ENCODE measurements at places on chromosomes 7 and 10.

DNA sequence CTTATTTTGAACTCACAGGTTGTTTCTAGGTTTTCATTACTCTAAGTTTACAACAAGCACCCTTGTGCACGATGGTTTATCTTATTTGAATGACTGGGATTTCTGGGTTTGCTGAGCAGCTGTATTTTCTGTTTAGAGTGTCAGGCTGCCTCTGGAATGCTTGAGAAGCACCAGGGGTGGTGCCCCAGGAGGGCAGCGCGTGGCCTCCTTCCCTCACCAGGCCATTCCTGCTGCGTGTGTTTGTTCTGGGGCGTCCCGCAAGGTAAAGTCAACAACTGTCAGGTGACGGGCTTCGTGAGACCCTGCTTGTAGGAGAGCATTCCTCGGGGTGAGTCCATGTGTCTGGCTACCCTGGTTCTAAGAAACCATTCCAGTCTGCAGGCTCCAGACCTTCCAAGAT is 54.9 kb downstream of the FAM171A1 start:
- no peak for DNase-seq

DNA sequence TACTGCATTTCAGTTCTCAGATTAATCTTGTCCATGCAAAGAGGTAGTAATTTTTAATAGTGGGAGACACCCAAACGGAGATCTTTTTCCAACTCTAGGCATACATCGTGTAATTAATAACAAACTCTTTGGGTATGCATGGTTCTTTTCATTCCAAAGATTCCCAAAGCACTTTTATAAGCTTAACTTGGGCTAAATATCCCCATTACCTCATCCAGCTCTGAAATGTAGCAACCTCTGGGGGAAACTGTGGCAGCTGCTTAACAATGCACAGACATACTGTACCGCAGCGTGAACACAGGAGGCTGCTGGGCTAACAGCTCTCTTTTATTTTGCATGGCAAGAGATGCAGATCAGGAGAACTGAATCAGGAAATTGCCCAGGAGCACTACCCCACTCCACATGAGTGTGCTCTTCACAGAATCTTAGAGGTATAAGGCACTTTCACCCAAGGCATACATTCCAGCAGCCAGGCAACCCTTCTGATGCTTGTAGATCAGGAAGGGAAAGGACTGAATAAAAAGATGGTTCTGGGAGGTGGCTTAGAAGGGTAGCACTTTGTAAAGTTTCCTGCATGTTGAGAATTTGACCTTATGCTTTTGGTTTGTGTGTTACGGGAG is 114.4 kb upstream of the GLI3 start:
- no peak for DNase-seq

- no peak for DNase-seq
Measured at GRCh38 chr7:90412458-90413184, 9.4 kb downstream of the CLDN12 start.

DNA sequence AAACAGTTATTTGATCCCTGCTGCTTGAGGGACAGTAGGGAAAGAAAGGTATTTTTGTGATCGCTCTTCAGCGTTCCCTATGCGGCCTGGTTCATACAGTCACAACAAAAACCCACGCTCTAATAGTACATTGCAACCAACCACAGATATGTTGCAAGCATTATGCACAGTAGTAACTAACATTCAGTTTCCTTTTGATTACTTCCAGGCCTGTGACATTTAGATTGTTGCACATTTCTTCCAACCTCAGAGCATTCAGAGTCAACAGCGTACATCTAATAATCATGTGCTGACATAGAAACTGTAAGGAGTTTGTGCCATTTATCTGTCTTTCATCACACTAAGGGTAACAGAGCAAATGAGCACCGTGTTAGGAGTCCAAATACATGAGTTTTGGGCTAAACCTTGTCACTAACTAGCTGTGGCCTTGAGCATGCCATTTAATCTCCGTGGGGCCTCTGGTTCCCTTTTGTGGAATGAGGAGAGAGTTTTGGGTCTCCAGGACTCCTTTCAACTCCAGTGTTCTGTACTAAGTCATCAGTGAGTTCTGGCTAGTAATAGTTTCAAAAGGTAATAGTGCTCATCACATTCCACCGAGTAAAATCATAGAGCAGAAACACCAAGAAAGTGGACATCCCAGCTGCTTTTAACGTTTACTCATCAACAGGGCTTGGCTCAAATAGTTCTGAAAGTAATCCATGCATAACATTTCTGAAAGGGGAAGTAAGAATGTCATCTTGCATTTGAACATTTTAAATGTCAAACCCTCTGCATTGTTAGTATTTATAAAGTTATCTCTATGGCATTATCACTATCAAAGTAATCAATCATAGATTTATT is 99.0 kb upstream of the FZD1 start:
- no peak for DNase-seq

GRCh38 chr7:40300146-40300670 is 165.4 kb downstream of the SUGCT start:
- DNase-seq = no peak

- DNase-seq = no peak
Measured at GRCh38 chr7:142584765-142585164, 164.5 kb upstream of the PRSS1 start.

GRCh38 chr10:126596472-126597016 is 73.9 kb downstream of the C10orf90 start:
- DNase-seq = no peak

DNA sequence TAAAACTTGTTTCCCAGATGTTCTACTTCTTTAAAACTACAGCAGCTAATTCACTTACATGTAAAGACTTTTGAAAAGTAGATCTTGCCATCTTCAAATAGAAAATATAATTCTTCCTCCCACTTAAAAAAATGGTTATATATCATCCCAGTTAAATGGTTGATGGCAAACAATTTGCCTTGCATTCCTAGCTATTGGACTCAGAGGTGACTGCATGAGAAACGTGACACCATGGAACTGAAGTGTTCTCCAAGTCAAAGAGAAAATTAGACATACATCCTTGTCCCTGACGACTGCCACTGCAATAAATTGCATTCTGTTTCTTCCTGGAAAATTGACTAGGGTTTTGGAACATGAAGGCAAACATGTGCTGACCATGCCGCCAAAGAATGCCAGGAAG is 95.0 kb upstream of the POM121L12 start:
- DNase-seq = peak; percentile 9

DNA sequence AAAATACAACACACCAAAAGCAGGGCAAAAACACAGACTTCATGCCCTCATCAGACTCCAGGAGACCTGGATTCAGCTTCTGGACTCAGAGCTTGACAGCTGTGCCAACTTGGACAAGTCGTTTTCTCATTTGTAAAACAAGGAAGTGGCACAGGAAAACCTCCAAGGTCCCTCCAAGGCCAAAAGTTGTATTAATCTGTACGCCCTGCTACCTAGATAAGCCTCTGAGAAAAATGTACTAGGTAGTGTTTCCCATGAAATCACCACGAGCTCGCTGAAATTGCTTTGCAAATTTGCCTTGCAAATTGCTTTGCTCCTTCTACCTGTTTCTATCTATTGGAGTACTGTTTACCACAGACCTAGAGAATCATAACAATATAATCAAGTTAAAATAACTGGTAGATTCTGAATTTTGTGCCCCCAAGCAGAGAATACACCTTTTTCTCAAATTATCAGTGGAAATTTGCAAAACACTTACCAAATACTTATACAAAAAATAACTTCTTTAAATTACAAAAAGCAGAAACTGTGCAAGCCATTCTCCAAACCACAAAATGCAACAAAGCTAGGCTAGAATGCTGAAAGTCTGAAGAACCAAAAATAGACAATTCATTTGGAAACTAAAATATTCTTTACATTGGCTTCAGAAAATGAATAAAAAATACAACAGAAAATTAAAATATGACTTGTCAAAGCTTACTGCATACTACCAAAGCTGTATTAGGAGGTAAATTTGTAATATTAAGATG is 158.1 kb upstream of the CHST15 start:
- no peak for DNase-seq

DNA sequence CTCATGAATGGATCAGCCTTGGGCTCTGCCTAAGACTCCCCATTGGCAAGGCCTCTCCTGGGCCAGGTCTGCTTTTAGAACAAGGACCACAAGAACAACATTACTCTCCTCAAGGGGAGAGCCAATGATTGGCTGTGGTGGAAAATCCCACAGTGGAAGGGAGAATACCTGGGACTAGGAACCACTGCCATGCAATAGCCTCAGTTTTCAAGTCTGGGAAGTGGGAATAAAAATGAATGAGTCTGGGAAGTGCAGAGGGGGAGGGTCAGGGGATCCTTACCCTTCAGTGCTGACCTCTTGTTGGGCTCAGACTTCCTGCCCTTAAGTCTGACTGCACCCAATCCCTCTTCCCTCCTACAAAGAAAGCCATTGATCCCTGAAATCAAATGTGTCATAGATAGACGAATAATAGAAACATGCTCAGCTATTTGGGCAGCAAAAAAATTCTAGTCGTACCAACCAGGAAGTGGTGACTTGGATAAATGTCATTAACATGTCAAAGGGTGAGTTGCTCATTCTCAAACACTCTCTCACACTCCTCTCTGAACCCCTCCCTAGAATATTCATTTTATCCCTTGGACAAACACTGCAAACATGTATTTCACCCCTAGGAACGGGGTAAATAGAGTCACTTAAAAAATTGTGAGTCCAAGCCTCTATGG is 123.6 kb downstream of the SH3PXD2A start:
- DNase-seq = no peak

DNA sequence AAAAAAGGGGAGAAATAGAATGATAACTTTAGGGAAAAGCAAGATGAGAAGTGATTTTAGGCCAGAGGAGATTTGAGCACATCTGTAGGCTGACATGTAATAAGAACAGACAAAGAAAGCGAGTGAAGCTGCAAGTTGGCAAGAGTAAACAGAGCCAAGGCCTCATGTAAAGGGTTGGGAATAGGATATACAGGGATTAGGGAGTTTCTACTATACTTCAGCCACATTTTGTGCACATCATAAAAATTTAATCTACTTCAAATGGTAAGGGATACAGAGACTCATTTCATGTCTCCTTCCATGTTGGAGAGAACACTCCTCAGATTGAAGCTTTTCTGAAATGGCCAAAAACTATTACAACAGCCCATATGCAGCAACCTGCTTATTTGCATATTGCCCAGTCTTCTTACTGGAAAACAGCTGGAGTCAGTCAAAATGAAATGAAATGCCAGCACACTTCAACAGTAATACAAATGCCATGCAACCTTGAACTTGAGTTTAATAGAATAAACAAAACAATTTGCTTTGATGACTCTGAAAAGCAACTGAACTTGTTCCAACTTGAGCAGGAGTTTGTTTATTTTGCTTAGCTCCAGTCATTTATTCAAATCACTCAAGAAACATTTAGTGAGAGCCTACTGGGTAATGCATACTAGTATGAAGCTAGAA is 49.9 kb downstream of the NRCAM start:
- DNase-seq = no peak

GRCh38 chr7:151781161-151781845 is 95.6 kb downstream of the PRKAG2 start:
- DNase-seq = no peak

GRCh38 chr7:40221836-40222235 is 87.0 kb downstream of the SUGCT start:
- DNase-seq = no peak

GRCh38 chr10:69878038-69878437 is 76.3 kb downstream of the COL13A1 start:
- DNase-seq = no peak

- DNase-seq = no peak
Measured at GRCh38 chr7:27073076-27073475, 22.7 kb downstream of the HOXA1 start.

GRCh38 chr7:81902536-81902935 is 132.7 kb upstream of the HGF start:
- DNase-seq = no peak

DNA sequence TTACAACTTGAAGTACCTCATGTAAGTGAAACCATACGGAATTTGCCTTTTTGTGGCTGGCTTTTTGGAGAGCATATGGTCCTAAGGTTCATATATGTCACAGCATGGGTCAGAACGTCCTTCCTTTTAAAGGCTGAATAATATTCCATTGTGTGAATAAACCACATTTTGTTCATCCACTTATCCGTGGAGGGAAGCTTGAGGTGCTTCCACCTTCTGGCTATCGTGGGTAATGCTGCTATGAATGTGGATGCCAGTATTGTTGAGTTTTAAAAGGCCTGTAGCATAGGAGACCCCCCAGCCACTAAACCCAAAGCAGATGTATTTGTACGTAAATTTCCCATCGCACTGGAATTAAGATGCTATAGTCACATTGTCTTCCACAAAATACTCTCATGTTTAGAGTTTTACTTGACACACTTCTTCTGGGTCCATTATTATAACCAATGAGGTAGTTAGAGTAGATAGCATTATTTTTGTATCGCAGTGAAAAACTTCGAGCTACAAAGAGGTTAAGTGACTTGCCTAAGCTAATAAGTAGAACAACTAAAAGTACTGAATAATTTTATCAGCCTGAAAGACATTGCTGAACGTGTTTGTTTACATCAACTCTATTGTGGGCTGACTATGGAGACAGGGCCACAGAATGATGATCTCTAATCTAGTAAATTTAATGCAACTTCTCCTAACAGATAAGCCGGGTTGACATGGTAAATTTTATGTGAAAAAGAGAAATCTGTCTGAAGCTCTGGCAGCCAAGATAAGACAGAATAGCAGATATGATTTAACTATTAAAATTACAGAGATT is 183.0 kb upstream of the CTBP2 start:
- no peak for DNase-seq

DNA sequence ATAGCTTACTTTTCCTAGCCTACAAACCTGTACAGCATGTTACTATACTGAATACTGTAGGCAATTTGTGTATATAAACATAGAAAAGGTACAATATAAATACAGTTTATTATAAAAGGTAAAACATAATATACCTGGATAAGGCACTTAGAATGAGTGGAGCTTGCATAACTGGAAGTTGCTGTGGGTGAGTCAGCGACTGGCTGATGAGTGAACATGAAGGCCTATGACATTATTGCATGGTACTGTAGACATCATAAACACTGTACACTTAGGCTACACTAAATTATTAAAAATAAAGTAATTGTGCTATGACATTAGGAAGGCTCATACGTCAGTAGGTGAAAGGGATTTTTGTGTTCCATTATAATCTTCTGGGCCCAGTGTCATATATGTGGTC is 228.8 kb downstream of the HDAC9 start:
- DNase-seq = no peak

- no peak for DNase-seq
Measured at GRCh38 chr7:145474009-145474686, 638.3 kb upstream of the TPK1 start.

DNA sequence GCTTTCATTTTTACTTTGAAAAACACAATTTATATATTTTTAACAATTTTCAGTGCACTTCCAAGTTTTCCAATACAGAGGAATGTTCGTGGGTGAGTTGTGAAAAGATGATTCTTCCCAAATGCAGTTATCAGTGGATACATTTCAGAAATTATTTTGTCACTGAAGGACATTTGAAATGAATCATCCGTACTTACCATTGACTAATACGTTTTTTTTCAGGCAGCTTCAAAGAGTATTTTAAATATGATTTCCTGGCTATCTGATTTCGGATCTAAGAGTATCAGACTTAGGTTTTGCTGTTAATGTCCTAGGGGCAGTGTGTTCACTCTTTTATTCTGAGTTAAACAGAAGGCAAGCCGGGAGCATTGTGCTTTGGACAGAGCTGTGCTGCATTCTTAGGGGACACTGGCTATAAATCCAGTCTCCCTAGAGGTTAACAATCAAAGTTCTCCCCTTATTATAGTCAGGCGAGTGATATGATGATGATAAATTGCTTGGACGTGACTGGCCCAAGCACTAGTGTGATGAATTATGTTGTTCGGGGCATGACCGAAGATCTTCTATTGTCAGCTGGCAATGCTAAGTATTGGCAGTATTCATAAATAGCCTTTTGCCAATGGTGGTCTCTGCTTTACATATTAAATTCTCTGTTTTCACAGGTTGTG is 4.5 kb downstream of the PTER start:
- no peak for DNase-seq

Data from forelimb muscle (tissue), 1 donor.